Hippocampal formation (tissue), 2 donors: ENCODE measurements at places on chromosomes 2 and 18.

GRCh38 chr2:83068714-83069113 is 1390.4 kb downstream of the SUCLG1 start:
- DNase-seq: no peak

DNA sequence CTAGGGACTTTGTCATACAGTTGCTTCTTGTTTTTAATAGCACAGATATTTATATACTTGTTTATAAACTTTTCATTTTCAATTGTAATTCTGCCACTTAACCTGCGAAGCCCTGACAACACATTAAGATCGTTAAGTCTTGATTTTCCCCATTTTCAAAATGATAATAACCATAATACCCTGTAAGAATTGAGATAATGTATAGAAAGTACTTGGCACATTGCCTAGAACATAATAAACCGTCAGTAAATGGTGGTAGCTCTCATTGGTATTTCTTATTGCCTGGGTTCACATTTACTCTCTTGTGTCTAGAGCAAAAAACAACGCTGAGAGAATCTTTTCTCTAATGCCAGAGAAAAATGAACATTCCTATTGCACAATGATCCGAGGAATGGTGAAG is 18.6 kb downstream of the PTCD3 start:
- DNase-seq: no peak

- DNase-seq: no peak
Observed at GRCh38 chr2:9592699-9593098, 37.1 kb upstream of the ADAM17 start.

DNA sequence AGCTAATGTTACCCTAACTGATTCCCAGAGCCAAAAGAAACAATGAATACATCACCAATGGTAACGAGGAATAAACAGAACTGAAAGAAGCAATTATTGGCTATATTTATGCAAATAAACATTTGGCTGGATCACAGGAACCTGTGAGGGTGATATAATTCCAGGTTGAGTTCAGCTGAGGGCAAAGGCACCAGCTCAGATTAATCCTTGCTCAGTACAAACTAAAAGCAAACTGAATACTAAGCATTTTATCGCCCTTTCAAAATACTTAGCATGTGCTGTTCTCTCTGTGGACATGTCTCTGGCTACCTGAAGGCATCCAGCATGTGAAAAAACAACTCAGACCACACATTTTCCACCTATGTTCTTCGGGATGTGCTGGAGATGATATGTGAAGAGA is 791.7 kb downstream of the METTL4 start:
- DNase-seq: no peak

DNA sequence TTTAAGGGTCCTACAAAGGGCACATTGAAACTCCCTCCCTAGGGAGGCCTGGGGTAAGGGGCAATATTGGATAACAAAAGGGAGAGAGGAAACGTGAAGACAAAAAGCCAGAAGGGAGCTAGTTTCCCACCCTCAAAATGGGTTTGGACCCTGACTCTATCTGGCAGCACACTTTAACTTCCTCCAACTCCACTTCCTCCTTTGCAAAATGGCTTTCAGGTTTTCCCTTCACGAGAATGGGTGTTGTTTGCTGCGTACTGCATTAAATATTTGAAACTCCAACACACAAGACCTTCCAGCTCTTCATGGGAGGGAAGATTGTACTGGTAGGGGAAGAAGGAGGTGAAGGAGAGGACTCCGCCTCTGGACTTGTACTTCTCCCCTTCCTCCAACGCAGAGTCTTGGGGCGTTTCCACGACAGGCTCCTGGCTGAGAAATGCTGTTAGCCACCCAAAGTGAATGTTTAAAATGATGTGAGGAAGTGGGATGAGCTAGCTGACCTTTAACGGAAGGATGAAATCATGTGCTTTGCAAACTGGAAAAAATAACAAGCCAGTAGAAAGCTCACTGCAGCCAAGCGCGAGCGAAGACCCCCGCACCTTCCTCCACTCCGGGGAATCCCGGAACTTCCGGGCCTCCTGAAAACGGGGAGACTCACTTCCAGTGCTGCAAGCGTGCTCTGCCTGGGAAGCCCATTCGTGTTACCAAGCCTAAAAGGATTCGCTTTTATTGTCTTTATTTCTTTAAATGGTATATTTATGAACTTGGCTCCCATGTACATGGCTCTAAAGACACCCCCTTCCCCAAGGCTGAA is 85.6 kb downstream of the VIT start:
- no peak for DNase-seq

DNA sequence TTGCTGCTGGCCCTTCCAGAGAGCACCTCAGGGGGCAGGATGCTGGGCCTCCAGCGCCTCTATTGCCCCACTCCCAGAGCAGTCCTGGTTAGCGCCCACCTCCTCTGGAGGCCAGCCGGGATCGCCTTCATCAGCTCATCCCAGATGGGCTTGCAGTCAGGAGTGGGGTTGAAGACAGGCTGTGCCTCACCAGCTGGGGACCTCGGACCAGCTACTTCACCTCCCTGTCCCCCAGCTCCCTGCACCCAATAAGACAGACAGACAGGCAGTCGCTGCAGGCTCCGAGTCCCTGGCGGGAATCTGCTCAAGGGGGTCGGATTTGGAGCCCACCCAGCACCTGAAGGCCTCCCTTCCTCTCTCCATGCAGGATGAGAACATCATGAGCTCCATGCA is 18.9 kb upstream of the FAHD2A start:
- no peak for DNase-seq

GRCh38 chr2:84713441-84713840 is 167.4 kb downstream of the TRABD2A start:
- no peak for DNase-seq

DNA sequence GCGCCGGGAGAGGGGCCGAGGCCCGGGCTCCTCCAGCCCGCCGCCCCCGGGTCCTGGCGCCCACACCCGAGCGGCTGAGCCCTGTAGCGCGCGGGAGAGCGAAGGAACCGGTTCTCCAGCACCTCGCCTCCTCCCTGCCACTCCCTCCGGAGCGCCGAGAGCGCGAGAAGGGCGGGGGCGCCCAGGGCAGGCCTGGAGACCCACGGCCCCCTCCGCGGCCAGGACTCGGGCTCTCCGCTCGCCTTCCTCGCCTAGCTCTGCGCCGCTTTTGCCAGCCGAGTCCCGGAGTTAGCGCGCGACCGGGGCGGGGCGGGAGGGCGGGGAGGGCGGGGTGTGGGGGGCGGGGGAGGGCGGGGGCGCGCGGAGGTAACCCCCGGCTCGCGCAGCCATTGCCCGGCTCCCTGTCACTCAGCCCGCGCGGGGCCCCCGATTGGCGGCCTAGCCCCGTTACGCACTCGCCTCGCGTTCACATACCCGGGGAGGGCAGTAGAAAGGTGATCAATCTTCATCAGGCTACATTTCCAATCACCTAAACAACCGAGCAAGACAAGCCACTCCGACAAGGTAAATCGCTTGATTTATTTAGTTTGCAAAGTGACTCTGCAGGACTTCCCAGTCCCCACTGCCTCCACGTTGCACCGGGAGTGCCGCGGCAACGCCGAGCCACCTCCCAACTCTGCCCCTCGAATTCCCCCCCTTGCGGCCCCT is at the start of gene OTX1:
TSS of gene OTX1 (plus strand) at position 497 of the 708 bp plus-strand sequence. CDS start 2,161 bp downstream, outside the sequence.
- peak; percentile 33 for DNase-seq

GRCh38 chr18:2547477-2548087 is 23.7 kb downstream of the METTL4 start:
- peak; percentile 76 for DNase-seq

DNA sequence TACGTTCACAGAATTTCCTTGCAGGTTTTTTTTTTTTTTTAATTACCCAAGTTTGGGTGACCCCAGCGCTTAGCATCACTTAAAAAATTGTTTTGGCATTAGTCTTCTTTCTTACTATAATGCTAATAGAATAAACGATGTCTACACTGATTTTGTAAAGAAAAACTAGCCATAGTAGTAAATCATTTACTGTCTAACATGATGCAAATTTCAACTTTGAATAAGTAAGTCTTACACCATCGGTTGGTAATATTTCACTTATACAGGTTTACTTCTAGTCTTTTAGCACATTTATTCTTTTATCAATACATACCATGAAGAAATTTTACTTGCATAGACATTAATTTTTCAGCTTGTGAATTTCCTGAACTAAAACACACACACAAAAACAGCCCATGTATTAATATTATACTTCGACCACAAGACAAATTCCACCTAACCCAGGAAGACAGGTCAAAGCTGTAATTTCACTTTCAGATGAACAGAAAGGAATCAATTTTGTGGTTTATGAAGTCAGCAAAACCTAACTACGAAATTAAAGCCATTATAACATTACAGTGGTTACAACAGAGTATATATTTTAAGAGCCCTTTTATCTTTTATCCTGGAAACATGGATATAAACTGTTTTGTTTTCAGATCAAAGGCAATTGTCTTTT is 1.9 kb downstream of the YES1 start:
- DNase-seq: no peak

DNA sequence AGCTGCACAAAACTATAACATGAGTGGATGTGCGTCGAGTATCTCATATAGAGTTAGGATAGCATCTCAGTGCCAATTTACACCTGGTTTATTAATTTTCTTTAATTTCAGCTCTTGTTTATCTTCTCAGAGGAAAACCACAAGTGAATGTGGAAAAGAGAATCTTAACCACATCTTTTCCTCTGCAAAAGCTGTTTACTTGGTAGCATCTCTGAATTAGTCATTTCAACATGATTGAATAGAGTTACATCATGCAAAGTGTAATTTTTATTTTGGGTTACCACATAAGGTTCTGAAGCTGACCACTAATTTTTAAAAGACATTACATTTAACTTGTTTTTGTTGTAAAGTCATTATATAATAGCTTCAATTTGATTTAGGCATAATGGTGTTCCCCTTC is 83.8 kb upstream of the FAM237A start:
- no peak for DNase-seq

DNA sequence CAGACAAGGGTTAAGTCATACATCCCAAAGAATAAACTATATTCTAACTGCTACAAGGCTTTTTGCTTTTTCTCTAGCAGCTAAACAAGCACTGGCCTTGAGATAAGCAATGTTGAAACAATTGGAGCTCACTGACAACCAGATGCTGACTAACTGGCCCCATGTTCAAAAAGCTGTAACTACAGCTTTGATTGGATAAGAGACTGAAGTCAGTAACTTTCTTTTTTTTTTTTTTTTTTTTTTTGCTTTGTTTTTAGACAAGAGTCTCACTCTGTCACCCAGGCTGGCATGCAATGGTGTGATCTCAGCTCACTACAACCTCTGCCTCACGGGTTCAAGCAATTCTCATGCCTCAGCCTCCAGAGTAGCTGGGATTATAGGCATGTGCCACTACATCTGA is 45.4 kb upstream of the TMEM163 start:
- DNase-seq: no peak

DNA sequence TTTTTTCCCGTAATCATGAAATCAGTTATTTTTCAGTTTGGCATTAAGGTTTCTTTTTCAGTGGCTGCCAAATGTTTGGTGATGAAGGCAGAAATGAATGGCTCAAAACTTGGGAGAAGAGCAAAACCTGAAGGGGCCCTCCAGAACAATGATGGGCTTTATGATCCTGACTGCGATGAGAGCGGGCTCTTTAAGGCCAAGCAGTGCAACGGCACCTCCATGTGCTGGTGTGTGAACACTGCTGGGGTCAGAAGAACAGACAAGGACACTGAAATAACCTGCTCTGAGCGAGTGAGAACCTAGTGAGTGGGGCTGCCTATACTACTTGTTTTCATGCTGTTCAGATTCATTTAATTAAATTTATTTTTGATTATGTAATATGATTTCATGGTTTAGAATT is 29.2 kb upstream of the MSH2 start:
- peak; percentile 30 for DNase-seq

DNA sequence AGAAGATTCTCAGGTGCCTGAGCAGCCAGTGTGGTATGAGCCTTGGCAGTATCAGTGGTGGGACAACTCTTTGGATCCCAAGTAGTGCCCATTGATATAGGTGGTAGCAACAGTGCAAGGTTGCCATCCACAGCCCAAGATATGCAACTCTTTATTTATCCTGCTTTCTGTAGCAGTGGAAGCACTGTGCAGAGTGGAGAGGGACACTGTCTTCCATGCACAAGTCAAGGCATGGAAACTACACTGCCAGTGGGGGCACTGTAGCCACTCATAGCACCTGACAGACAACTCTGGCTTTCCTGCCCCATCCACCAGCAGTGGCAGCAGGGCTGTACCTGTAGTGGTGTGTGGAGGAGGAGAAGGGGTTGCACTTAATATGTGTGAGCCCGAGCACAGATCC is 409.6 kb upstream of the TMEFF2 start:
- no peak for DNase-seq

DNA sequence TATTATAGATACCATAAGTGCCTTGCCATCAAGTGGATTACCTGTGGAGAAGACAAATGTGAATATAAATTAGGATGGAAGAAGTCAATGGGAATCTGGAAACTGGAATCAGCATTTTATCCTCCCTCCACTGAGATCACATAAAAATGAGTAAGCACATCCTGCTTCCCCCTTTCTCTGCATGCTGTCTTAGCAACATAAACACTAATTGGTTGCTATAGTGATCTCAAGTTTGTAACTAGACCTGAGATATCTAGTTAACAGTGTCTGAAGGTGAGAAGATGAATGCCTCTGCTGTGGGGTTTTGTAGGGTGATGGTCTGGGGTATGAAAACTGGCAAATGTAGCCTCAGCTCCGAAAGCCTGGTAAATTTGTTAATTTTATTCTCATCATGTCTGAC is 1357.5 kb upstream of the CELF4 start:
- no peak for DNase-seq

GRCh38 chr2:83273322-83273721 is 1185.8 kb downstream of the SUCLG1 start:
- DNase-seq: no peak
